Mesenchymal stem cell (in vitro differentiated cells and primary cell): ENCODE measurements at places on chromosomes 1 and 21.

DNA sequence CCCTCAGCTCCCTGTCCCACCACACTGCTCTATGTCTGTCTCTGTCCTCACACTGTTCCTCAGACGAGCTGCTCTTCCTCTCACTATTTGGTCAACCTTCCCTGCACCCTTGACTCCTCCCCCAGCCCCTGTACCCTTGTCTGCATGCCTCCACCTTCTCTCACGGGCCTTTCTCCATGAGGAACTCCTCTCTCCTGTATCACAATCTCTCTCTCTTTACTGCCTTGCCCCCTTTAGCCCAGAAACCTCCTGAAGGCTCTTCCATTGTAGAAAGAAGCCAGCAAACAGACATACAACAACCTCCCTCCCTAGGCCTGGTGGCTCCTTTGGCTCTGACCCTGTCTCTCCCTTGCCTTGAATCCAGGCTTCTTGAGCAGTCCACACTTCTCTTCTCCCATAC lies 251.6 kb upstream of the CSF3R start:
- no peaks in the 10 kb centered on the region for H3K4me1 ChIP-seq
- H3K27ac ChIP-seq, result no peak overlapping the region
- H3K4me3 ChIP-seq, result no peak overlapping the region
- no peak for DNase-seq

GRCh38 chr1:64004451-64005025 lies 198.9 kb upstream of the UBE2U start:
- H3K36me3 ChIP-seq, result no peaks in the 10 kb centered on the region
- no peak overlapping the region for H3K27ac ChIP-seq
- H3K27me3 ChIP-seq, result no peaks in the 10 kb centered on the region
- peaks cover 2% of the 10 kb centered on the region for H3K4me1 ChIP-seq
- no peak overlapping the region for H3K4me3 ChIP-seq

- H3K27me3 ChIP-seq, result no peaks in the 10 kb centered on the region
- H3K27ac ChIP-seq, result peak overlapping the region; percentile 91
- H3K4me3 ChIP-seq, result no peak overlapping the region
Observed at GRCh38 chr1:201602413-201603265, 63.7 kb downstream of the NAV1 start.

DNA sequence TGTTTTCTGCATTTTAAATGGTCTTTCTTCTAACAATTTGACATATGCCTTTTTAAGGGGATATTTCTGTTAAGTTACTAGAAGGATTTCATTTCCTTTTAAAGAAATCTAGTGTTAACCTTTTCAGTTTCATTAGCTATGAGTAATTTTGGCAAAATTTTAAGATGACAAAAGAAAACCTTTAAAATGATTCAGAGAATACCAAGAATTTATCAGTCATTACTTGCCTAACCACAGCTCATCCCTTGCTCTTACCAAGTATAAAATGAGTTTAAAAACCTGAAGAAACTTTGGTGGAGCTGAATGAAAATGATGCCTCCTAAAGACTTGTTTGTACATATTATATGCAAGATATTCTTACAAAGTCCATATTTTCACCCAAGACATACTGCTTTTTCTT lies 101.7 kb downstream of the NEK7 start:
- H3K4me3 ChIP-seq, result no peak overlapping the region
- H3K27ac ChIP-seq, result no peak overlapping the region
- H3K27me3 ChIP-seq, result no peaks in the 10 kb centered on the region
- DNase-seq, result peak; percentile 46
- H3K36me3 ChIP-seq, result no peaks in the 10 kb centered on the region

GRCh38 chr1:15132965-15133364 lies 20.6 kb upstream of the TMEM51 start:
- peaks cover 4% of the 10 kb centered on the region for H3K4me1 ChIP-seq
- no peaks in the 10 kb centered on the region for H3K36me3 ChIP-seq

DNA sequence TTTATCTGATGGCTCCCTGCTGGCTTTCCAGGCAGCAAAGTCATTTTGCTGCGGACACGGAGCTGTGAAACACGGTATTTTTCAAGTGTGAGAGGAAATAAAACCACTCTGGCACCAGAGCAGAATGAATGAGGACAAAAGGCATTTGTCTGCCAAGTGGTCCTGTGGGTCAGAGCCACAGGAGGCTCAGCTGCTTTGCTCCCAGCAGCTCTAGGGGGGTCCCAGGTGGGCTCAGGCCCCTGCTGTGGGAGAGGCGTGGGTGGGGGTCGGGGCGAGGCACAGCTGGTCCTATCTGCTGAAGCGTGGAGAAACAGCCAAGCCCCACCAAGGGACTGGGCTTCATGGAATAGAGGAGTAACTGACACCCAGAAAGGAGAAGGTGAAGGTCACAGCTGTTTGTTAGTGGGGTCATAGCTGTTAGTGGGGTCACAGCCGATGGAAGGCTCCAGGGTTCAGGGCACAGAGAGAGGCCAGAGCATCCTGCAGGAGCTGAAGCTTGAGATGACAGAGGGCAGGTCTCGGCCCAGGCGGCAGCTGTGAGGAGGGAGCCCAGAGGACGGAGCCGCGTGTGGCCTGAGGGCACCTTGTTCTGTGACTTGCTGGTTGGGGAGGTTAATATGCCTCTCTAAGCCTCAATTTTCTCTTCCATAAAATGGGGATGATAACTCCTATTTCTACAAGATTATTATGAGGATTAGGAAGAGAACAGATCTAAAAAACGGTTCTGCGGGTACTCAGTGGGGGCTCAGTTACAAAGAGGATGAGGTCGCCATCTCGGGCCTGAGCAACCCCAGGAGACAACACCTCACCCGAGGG lies 7.1 kb downstream of the KIF17 start:
- H3K4me3 ChIP-seq, result no peak overlapping the region
- no peak for DNase-seq
- peaks cover 21% of the 10 kb centered on the region for H3K4me1 ChIP-seq
- H3K36me3 ChIP-seq, result no peaks in the 10 kb centered on the region
- H3K27ac ChIP-seq, result peak overlapping the region; percentile 4

GRCh38 chr1:228905701-228906101 lies 170.4 kb downstream of the RHOU start:
- peaks cover 51% of the 10 kb centered on the region for H3K27me3 ChIP-seq
- H3K27ac ChIP-seq, result no peak overlapping the region
- H3K4me3 ChIP-seq, result no peak overlapping the region
- peaks cover 12% of the 10 kb centered on the region for H3K4me1 ChIP-seq
- no peaks in the 10 kb centered on the region for H3K36me3 ChIP-seq
- DNase-seq, result no peak

DNA sequence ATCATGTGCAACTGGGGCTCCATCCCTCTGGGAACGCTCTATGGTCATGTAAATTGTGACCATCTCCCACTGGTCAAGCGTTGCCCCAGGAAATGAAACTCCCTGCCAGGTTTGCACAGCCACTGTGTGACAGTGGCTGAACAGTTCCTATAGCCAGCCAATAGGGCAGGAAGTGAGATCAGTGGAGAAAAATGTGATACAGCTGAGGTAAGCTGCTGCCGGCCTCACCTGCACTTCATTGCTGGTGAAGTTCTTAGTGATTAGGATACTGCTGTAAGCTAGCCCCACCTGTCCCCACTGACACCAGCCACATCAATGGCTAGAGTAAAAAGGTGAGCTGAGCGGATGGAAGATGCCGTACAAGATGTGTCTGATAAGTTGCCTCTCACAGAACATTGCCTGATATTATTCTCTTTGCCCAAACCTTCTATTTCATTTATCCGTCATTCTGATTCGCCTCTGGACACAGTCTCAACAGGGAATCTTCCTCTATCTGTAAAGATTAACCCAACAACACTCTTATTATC lies 38.4 kb upstream of the CDC42BPA start:
- DNase-seq, result no peak
- H3K36me3 ChIP-seq, result no peaks in the 10 kb centered on the region
- H3K27me3 ChIP-seq, result no peaks in the 10 kb centered on the region
- peak overlapping the region; percentile 12 for H3K4me3 ChIP-seq

DNA sequence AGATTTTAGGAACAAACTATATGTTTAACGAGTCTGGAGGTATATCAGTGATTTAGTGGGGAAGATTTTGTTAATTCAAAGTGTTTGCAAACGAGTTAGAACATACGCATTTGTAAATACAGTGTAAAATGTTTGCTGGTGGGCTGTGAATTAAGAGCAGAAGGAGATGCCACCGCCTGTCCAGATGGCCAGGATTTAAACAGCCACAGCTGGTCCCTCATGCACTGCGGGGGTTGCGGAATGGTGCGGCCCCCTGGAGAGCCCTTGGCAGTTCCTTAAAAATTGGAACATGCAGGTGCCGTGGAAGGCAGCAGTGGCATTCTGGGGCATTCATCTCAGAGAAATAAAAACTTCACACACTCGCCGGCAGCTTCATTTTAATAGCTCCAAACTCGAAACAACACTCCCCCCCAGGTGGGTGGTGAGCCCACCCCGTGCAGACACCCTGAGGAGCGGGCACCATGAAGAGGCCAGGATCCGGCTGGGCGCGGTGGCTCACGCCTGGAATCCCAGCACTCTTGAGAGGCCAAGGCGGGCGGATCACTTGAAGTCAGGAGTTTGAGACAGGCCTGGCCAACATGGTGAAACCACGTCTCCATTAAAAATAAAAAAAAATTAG lies 3.5 kb upstream of the C1orf159 start:
- H3K36me3 ChIP-seq, result no peaks in the 10 kb centered on the region
- H3K27me3 ChIP-seq, result peaks cover 44% of the 10 kb centered on the region
- no peak for DNase-seq
- H3K4me3 ChIP-seq, result no peak overlapping the region
- peaks cover 29% of the 10 kb centered on the region for H3K4me1 ChIP-seq

GRCh38 chr1:195761104-195761503 lies 847.1 kb downstream of the KCNT2 start:
- no peaks in the 10 kb centered on the region for H3K4me1 ChIP-seq
- no peaks in the 10 kb centered on the region for H3K27me3 ChIP-seq
- H3K36me3 ChIP-seq, result no peaks in the 10 kb centered on the region

DNA sequence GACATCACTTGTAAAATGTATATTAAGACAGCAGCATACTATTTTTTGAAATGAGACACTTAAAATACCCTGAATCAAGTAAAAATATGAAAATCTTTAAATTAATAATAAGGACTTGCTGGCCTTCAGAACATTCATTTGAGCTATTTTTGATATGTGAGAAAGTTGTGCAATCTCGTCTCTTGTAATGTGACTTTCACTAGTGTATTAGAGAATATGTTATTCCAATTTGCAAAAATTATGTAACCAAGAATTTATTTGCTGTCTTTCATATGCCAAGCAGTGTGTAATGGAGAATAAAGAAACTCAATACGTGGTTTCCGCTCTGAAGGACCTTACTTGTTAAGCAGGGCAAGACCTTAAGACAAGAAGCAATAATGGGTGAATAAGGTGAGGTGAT lies 375.0 kb upstream of the RUNX1 start:
- no peak overlapping the region for H3K4me3 ChIP-seq
- no peaks in the 10 kb centered on the region for H3K36me3 ChIP-seq
- peaks cover 3% of the 10 kb centered on the region for H3K4me1 ChIP-seq
- H3K27ac ChIP-seq, result no peak overlapping the region

GRCh38 chr1:51960262-51960661 lies 30.2 kb downstream of the RAB3B start:
- no peak overlapping the region for H3K27ac ChIP-seq
- H3K4me3 ChIP-seq, result no peak overlapping the region
- H3K27me3 ChIP-seq, result no peaks in the 10 kb centered on the region
- no peak for DNase-seq
- no peaks in the 10 kb centered on the region for H3K36me3 ChIP-seq

- no peaks in the 10 kb centered on the region for H3K36me3 ChIP-seq
- H3K27ac ChIP-seq, result no peak overlapping the region
- no peaks in the 10 kb centered on the region for H3K4me1 ChIP-seq
- H3K27me3 ChIP-seq, result peaks cover 4% of the 10 kb centered on the region
Observed at GRCh38 chr1:44012941-44013609, 18.2 kb downstream of the SLC6A9 start.

- no peak overlapping the region for H3K4me3 ChIP-seq
- no peaks in the 10 kb centered on the region for H3K27me3 ChIP-seq
- H3K36me3 ChIP-seq, result peaks cover 41% of the 10 kb centered on the region
- H3K27ac ChIP-seq, result peak overlapping the region; percentile 18
- peaks cover 34% of the 10 kb centered on the region for H3K4me1 ChIP-seq
Observed at GRCh38 chr1:54249819-54250435, 50.0 kb downstream of the MRPL37 start.

- H3K36me3 ChIP-seq, result no peaks in the 10 kb centered on the region
- DNase-seq, result peak; percentile 24
- no peaks in the 10 kb centered on the region for H3K27me3 ChIP-seq
- no peak overlapping the region for H3K4me3 ChIP-seq
- H3K4me1 ChIP-seq, result no peaks in the 10 kb centered on the region
- no peak overlapping the region for H3K27ac ChIP-seq
Observed at GRCh38 chr1:183580281-183580682, 10.0 kb downstream of the NCF2 start.

- peak; percentile 51 for DNase-seq
- H3K4me3 ChIP-seq, result no peak overlapping the region
- no peaks in the 10 kb centered on the region for H3K27me3 ChIP-seq
- H3K36me3 ChIP-seq, result peaks cover 32% of the 10 kb centered on the region
Observed at GRCh38 chr1:156795787-156796186, 20.9 kb downstream of the SH2D2A start.
